PC-3 (cell line): ENCODE measurements at places on chromosomes 2 and 18. TPM values are rescaled to one million over a fixed set of nuclear protein-coding genes. Genes with fewer than 3 reads are reported as not detected.
A peak's percentile ranks its signal among the peaks of the same experiment; 100 is the strongest.

The GPBAR1 gene
- 0.18 TPM in 1 of 2 replicates, not detected in the other for total RNA-seq

The STARD6 gene
- total RNA-seq: not detected in 2 replicates

The RAB12 gene
- total RNA-seq: 50.9 and 54.9 TPM in 2 replicates

The ZNF396 gene
- 0.40 and 0.95 TPM in 2 replicates for total RNA-seq

The C1QL2 gene
- total RNA-seq: not detected in 2 replicates

The MROH2A gene
- total RNA-seq: not detected in 2 replicates

The FLACC1 gene
- total RNA-seq: 0.26 and 5.9 TPM in 2 replicates

The SCYGR4 gene
- not detected in 2 replicates for total RNA-seq

DNA sequence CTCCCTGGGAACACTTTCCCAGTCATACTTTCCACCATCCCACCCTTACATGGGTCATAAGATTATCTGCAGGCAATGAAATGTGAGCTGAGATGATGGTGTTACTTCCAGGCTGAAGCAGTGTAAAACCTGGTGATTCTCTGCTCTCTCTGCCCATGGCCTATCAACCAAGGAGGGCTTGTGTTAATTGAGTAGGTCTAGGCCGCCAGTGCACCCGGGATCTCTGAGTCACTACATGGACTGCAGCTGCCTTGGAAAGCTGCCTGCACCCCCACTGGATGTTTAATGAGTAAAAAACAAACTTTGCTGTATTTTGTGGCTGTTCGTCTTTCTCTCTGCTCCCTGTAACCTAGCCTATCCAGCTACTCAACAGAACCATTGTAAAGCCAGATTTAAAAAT lies 451.7 kb upstream of the SMIM21 start:
- H3K27ac ChIP-seq: no peak overlapping the region
- H3K36me3 ChIP-seq: no peaks in the 10 kb centered on the region
- H3K27me3 ChIP-seq: peaks cover 41% of the 10 kb centered on the region
- no peak overlapping the region for H3K4me3 ChIP-seq

- H3K4me1 ChIP-seq: peaks cover 27% of the 10 kb centered on the region
- no peaks in the 10 kb centered on the region for H3K36me3 ChIP-seq
- H3K4me3 ChIP-seq: no peak overlapping the region
- no peak for DNase-seq
Observed at GRCh38 chr2:201126308-201127151, 10.6 kb downstream of the CFLAR start.

DNA sequence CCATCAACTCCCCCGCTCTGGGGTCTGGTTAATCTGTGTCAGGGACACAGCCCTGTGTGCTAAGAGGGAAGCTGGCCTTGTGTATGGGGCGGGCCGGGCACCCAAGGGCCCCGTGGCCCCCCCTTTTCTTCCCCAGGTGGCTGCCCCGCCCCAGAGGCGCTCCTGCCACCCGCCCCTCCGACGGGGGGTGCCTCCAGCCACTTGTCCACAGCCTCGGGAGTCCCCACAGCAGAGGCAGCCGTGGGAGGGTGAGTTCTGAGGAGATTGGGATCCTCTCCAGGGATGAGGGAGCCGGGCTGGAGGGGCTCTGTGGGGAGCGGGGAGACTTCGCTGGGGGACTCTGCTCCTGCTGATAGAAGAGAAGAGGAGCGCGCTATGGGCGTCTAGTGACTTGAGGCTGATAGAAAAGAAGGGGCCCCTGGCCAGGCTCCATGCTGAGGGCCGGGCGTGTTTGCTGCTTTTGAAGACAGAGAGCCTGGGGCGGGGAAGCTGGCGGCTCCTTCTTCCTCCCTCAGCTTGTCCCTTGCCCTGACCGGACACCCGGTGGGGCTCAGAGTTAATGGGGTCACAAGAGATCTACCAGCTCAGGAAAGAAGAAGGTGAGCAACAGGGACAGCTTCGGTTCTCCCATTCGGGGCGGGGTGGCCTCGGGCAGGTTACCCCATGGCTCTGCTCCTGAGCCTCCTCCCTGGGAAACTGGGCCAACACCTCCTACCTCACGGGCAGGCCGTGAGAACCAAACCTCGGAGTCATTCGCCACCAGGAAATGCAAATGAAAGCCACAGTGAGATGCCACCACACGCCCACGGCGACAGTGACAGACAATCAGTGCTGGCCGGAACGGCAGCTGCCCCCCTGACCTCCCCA lies 89.4 kb upstream of the TAF1B start:
- H3K4me1 ChIP-seq: peaks cover 36% of the 10 kb centered on the region
- DNase-seq: peak; percentile 61
- H3K36me3 ChIP-seq: no peaks in the 10 kb centered on the region
- H3K4me3 ChIP-seq: peak overlapping the region; percentile 66
- peak overlapping the region; percentile 99 for H3K27ac ChIP-seq

DNA sequence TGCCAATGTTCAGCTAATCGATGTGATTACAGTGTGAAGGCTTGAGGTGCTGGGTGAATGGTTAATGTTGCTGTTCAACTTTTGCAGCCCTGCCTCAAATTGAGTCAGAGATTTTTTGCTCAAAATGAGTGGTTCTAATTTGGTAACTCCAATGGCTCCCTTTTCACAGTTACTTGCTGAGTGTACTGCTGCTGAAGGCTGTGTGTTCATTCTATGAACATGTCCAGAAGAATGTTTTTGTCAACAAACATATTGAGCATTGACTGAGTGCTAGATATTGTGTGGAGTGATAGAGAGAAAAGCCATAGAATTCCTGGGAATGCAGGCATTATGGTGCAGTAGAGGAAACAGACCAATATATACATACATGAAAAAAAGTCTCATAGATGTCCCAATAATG lies 39.0 kb upstream of the TCF4 start:
- no peaks in the 10 kb centered on the region for H3K27me3 ChIP-seq
- H3K27ac ChIP-seq: no peak overlapping the region
- H3K4me1 ChIP-seq: no peaks in the 10 kb centered on the region
- no peak for DNase-seq
- no peaks in the 10 kb centered on the region for H3K36me3 ChIP-seq

DNA sequence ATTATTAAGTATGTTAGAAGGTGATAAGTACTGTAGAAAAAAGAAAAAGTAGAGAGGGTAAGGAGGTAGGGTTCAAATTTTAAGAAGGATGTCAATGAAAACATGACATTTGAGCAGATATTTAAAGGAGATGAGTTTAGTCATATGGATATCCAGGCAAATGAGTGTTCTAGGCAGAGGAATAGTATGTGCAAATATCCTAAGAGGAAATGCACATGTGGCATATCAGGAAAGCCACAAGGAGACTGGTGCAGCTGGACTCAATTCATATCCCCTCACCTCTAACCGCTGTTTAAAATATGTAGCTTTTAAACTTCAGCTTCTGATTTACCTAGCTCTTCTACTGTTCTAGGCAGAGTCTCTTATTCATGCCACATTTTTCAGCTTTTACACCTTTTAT lies 9.5 kb downstream of the AGPS start:
- peaks cover 43% of the 10 kb centered on the region for H3K4me1 ChIP-seq
- DNase-seq: no peak
- no peaks in the 10 kb centered on the region for H3K36me3 ChIP-seq

GRCh38 chr2:68734688-68735525 lies at the start of gene ARHGAP25:
Gene ARHGAP25, plus strand, starts transcription at chr2:68734811. Its CDS starts 389 bp downstream, at chr2:68735200.
- DNase-seq: no peak
- no peaks in the 10 kb centered on the region for H3K36me3 ChIP-seq
- no peak within 1 kb of the TSS for H3K27ac ChIP-seq
- H3K4me1 ChIP-seq: peaks cover 16% of the 10 kb centered on the region
- H3K27me3 ChIP-seq: no peaks in the 10 kb centered on the region

GRCh38 chr18:79797518-79798345 lies at the start of gene KCNG2:
Gene KCNG2, plus strand, starts transcription at chr18:79797938. Its CDS starts 65,730 bp downstream, at chr18:79863668.
- H3K27me3 ChIP-seq: peaks cover 15% of the 10 kb centered on the region
- no peaks in the 10 kb centered on the region for H3K4me1 ChIP-seq
- H3K27ac ChIP-seq: no peak within 1 kb of the TSS
- no peak for DNase-seq
- no peaks in the 10 kb centered on the region for H3K36me3 ChIP-seq
- no peak within 1 kb of the TSS for H3K4me3 ChIP-seq

DNA sequence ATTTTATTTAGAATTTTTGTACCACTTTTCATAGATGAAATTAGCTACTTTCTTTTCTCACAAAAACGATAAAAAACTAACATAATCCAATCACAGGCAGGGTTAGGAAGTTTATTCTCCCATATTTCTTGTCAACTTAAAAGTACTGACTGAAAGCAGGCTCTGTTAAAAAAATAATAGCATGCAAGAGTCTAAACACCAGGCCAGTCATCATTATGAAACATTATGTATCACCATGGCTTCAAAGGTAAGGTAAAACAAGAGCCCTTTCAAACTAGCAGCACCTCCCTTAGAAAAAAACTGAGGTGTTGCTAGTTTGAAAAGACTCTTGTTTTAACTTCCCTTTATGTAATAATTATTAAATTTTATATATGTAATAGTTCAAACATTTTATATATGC lies 848.0 kb downstream of the RNF144A start:
- DNase-seq: no peak
- H3K36me3 ChIP-seq: peaks cover 3% of the 10 kb centered on the region; the same call in 1 of the 2 replicates
- H3K4me1 ChIP-seq: no peaks in the 10 kb centered on the region
- no peaks in the 10 kb centered on the region for H3K27me3 ChIP-seq
- no peak overlapping the region for H3K27ac ChIP-seq

DNA sequence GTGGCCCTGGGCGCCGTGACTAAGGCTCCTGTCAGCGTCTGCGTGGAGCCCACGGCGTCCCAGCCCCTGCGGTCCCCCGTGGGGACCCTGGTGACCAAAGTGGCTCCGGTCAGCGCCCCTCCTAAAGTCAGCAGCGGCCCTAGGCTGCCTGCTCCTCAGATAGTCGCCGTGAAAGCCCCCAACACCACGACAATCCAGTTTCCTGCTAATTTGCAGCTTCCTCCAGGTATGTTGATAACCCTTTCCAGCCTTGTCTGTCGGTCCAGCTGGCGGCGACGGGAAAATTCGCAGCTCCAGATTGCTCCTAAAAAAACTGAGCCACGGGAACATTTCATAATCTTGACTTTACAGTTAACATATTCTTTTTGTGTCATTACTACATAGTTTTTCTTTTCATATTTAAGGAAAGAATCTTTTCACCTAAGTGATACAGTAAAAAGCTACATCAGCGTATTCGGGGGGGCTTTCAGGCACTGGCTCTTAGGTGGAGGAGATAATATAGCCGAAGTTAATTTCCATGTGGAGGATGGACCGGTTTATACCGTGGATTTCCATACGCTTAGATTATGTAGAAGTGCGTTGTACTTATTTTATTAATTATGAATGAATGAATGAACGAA lies 916 bp downstream of the TAF4B start:
- H3K4me1 ChIP-seq: peaks cover 19% of the 10 kb centered on the region; the same call in 1 of the 2 replicates
- peak; percentile 21 for DNase-seq
- no peaks in the 10 kb centered on the region for H3K36me3 ChIP-seq
- H3K4me3 ChIP-seq: peak overlapping the region; percentile 89
- no peak overlapping the region for H3K27ac ChIP-seq

DNA sequence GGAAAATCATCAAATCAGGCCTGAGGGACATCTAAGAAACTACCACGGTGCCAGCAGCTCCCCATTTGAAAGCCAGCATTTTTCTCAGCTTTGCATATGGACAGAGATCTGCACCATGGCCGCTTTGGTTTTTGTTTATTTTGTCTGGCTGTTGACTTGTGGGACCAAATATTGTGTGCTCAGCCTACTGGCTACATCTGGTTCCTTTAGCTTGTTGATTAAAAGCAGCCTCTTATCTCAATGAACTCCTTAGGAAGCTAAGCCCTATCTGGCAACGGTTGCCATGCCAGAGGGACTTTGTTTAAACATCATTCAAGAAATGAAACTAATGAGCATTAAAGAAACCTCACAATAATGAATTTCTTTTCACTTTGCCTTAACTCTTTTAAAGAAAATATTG lies 32.4 kb upstream of the CCDC150 start:
- no peaks in the 10 kb centered on the region for H3K36me3 ChIP-seq
- H3K4me1 ChIP-seq: peaks cover 12% of the 10 kb centered on the region
- H3K27ac ChIP-seq: no peak overlapping the region
- no peak for DNase-seq
- no peak overlapping the region for H3K4me3 ChIP-seq

DNA sequence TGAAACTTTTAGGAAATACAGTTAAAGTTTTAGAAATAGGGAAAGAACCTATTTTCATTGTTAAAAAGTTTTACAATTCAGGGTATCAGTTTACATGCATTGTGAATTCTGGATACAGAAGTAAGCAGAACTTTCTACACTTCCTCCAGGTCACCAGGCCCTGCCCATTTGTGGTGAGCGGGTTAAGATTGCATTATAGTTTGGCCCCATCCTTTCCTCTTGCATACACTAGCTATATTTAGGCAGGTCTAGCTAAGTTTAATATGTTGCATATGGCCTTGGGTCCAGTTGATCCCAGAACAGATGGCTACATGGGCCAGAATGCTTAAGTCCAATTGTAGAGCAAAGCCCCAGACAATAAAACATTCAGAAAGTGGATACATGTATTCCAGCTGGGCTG lies 4.8 kb downstream of the VWA3B start:
- no peaks in the 10 kb centered on the region for H3K27me3 ChIP-seq
- no peaks in the 10 kb centered on the region for H3K36me3 ChIP-seq
- H3K4me3 ChIP-seq: no peak overlapping the region

GRCh38 chr2:185676316-185676715 lies 62.3 kb upstream of the FSIP2 start:
- H3K4me3 ChIP-seq: no peak overlapping the region
- peak; percentile 51 for DNase-seq
- H3K4me1 ChIP-seq: no peaks in the 10 kb centered on the region
- no peaks in the 10 kb centered on the region for H3K27me3 ChIP-seq
- H3K36me3 ChIP-seq: no peaks in the 10 kb centered on the region

GRCh38 chr2:63658176-63658968 lies 69.6 kb downstream of the MDH1 start:
- H3K27ac ChIP-seq: no peak overlapping the region
- H3K36me3 ChIP-seq: no peaks in the 10 kb centered on the region
- no peak for DNase-seq

GRCh38 chr2:198337368-198337767 lies 533.0 kb downstream of the PLCL1 start:
- no peaks in the 10 kb centered on the region for H3K36me3 ChIP-seq
- H3K27ac ChIP-seq: no peak overlapping the region
- DNase-seq: no peak
- H3K27me3 ChIP-seq: peaks cover 14% of the 10 kb centered on the region; the same call in 1 of the 2 replicates
- H3K4me1 ChIP-seq: no peaks in the 10 kb centered on the region

GRCh38 chr2:235984552-235984951 lies 183.6 kb downstream of the GBX2 start:
- H3K4me1 ChIP-seq: no peaks in the 10 kb centered on the region
- H3K27me3 ChIP-seq: no peaks in the 10 kb centered on the region
- DNase-seq: no peak
- H3K27ac ChIP-seq: no peak overlapping the region

- DNase-seq: peak; percentile 48
- no peaks in the 10 kb centered on the region for H3K4me1 ChIP-seq
- no peaks in the 10 kb centered on the region for H3K36me3 ChIP-seq
- H3K4me3 ChIP-seq: no peak overlapping the region
- H3K27ac ChIP-seq: no peak overlapping the region
Observed at GRCh38 chr2:2083113-2083758, 247.8 kb downstream of the MYT1L start.

DNA sequence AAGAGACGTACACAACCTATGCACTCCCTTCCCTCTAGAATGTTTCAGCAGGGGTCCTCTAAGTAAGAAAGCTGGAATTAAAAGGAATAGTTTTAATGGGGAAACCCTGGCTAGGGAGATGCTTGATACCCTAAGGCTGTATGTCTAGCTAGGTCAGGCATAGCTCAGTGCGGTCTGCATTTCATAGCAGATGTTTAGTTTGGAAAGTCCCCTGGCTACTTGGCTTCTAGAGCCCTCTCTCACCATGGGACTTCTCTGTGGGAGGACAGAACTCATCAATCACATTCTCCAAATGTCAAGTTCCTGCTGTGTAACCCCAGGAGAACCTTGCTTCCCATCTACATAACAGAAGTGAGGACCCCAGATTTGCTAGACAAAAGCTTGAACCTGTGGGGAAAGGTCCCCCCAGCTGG lies 24.1 kb upstream of the ANXA4 start:
- H3K4me3 ChIP-seq: no peak overlapping the region
- no peaks in the 10 kb centered on the region for H3K27me3 ChIP-seq
- H3K4me1 ChIP-seq: peaks cover 16% of the 10 kb centered on the region
- DNase-seq: no peak
- H3K27ac ChIP-seq: no peak overlapping the region
- H3K36me3 ChIP-seq: no peaks in the 10 kb centered on the region
